ENCODE measurements at places on chromosomes 1 and 21.

DNA sequence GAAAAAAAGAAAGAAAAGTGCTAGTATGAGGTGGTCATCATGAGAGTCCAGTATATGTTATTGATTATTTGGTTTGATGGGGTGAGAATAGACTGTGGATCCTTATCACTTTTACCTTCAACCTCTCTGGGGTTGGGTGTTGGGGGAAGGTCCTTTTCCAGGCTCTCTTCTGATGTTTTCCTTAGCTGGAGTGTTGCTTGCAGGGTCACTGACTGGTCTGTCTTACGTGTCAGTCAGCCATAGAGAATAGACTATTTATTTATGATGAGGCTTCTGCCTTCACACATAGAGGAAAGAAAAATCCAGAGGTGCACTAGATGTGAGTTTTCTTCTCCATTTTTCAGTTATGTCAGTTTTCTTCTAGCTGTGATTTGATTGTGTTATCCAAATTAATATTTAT is 36.5 kb downstream of the MAP3K21 start:
- no peak for DNase-seq

DNA sequence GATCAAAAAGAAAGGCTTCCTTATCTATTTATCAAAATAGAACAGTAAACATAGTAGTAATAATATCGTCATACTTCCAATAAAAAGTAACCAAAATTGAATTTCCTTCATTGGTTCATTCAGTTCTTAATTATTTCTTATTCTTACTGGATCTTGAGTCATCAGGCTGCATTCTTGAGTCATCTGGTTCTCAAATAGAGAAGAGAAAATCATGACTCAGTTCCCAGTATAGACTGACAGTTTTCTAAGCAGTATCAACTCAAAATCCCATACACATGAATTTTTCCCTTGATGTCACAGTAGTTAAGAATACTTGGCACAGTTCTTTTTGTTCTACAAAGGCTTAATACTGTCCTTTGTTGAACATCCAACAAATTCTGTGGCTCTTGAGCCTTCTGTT is 626.9 kb upstream of the ADGRL4 start:
- DNase-seq = no peak

DNA sequence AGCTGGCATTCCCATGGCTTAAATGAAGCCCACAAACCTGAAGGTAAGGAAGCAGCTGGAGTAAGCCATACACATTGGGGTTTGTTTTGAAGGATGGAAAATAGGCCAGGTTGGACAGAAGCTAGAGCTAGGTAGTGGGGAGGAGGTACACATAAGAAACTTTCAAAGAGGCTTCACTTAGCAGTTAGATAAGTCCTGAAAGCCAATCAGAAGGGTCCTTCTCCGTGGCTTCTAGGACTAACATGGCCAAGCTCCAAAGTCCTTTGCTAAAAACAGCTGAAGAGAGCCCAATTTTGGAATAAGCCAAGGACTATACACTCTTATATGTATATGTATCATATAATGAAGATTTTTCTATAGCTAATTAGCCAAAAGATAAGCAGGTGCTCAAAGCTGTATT is 1.8 kb downstream of the EYA3 start:
- no peak for DNase-seq

DNA sequence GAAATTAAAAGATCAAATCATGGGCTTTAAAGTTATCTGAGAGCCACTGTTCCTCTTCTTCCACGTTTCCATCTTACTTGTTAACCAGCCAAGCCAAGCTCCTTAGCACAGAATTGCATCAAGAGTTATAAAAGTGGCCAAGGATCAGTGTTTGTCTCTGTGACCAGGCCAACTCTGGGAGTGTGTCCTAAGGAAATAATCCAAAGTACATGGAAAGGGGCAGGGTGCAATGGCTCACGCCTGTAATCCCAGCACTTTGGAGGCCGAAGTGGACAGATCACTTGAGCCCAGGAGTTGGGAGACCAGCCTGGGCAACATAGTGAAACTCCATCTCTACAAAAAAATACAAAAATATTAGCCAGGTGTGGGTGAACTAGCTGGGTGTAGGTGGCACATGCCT is 10.0 kb upstream of the MPZL1 start:
- DNase-seq = no peak

DNA sequence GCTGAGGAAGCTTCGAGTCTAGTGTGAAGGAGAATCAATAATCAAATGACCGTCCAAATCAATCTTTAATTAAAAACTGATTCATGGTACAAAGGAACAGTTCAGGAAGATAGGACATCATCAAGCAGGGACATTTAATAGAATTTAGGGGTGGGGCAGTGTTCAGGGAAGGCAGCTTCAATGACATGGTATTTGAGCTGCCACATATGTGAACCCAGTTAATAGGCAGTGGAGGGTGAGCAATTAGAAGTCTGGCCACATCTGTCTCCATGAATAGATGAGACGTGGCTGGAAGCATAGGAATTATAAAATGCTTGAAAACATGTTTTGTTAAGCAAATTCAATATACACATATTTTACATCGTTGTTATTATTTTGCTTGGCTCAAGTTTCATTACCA is 362.7 kb downstream of the PRDM2 start:
- no peak for DNase-seq

- DNase-seq = no peak
Observed at GRCh38 chr1:235063068-235063765, 65.4 kb downstream of the TOMM20 start.

DNA sequence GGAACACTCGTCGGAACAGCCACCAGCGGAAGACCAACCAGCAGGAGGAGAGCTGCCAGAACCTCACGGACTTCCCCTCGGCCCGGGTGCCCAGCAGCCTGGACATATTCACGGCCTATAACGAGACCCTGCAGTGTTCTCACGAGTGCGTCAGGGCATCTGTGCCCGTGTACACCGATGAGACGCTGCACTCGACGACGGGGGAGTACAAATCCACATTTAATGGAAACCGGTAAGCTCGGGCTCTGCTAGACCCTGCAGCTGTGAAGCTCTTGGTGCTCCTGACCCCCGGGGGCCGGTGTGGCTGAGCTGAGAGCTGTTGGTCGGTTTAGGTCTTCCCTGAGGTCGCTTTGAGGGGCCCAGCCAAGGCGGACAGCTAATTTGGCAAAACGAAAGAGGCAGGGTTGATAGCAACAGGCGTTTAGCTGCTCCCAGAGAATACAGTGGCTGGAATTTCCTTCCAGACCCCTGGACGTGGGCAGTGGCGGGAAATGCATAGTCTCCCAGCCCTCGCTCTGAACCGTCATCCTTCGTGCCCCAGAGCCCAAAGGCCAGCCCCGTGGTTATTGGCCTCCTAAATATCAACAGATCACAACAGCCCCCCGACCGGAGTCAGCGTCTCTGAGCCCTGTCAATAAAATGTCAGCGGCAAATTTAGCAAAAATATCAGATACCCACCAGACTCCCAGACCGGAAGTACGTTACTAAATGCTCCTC is 118.0 kb downstream of the AJAP1 start:
- DNase-seq = no peak

DNA sequence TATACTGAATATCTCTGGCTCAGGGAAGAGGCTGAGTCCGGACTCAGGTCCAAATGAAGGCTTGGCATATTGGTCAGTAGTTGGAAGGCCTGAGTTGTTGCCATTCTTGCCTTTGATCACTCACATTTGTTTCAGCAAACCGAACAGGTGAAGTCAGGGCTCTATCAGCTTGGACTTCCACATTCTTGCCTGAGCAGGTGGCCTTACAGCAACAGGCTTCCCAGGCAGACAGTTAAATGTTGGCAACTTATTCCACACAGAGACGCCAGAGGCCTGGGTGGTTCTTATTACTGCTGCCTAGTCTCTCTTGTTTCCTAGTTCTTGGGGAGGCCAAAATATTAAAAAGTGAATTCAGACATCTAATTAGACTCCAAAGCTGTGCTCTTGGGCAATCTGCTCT is 36.6 kb downstream of the XCL2 start:
- DNase-seq = no peak

DNA sequence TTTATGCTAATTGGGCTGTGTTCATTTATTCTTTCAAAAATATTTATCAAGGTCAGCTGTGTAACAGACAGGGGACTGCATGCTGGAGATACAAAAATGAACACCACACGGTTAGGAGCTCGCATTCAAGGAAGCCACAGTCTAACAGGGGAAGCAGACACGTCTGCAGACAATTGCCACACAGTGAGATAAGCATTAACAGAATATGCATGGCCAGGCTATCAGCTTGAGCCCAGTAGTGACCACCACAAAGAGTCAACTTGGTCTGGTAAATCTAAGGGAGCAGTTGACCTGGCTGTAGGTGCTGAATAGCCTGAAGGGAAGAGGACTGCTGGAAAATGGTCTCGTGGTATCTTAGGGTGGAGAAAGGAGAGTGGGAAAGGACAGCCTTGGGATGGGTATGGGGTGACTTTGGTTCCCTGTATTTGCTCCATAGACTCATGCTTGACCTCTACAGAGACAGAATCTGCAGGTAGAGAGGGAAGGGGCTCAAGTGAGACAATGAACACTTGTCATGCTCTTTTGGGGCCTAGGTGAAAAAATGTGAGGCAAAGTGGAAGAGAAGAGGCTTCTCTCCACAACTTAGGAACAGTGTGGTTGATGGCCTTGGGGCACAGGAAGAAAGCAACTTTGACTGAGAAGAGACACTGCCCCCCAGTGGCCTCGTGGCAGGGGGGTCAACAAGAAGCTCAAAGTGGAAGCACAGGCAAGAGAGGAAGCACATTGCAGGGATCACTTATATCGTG is 7.6 kb upstream of the NPL start:
- DNase-seq = peak; percentile 48

DNA sequence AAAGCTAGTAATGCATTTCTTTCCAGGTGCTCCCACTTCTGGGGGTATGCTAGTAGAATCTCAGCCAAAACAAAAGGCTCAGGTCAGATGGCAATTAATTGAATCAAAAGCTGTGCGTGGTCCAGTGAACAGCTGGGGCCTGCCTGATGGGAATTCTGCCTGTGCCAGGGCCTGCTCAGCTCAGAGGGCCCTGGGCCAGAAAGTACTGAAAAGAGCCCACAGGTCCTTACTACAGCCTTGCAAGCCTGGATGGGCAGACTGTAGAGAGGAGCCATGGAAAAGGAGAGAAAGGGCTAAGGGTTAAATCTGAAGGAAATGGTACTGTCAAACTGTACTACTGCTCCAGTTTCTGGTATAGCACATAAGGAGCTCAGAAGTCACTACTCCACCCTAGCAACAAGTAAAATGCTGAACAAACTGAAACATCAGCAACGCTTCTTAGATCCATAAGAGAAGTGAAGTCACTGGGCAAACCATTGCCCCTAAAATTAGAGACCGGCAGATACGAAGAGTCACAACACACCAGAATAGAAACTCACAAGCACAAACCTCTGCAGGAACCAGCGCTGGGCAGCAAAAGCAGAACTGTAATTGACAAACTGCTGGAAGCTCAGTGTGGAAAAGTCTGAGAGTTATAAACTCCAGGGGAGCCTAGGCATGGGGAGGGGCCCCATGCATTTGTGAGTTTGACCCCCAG is 121.1 kb upstream of the SYT6 start:
- no peak for DNase-seq

DNA sequence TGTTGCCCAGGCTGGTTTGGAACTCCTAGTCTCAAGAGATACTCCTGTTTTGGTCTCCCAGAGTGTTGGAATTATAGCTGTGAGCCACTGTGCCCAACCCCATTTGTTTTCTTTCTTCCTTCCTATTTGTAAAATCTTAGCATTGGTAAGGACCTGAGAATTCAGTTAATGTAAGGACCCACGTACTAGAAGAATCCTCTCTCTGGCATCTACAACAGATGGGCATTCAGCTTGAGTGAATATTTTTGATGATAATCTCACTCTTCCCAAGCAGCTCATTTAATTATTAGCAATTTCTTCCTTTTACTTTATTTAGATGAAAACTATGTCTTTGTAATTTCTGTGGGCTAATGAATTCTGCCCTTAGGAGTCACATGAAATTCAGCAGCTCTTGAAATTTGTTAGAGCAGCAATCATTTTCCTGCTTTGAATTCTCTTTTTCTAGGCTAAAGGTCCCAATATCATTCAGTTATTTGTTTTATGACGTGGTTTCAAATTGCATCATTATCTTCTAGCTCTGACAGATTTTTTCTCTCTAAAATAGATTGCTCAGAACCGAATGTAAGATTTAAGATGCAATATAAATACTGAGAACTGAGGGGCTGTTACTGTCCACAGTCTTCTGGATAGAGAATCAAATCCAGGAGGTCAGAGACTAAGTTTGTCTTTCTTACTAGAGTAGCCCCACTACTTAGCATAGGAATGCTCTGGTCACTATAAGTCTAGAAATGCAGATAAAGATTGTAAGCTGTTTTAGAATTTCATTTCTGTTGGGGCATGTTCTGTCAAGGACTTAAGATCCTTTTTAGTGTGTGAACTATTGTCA is 59.4 kb downstream of the EPB41 start:
- no peak for DNase-seq

GRCh38 chr1:105608713-105609112 is 1447.8 kb upstream of the PRMT6 start:
- DNase-seq = no peak

DNA sequence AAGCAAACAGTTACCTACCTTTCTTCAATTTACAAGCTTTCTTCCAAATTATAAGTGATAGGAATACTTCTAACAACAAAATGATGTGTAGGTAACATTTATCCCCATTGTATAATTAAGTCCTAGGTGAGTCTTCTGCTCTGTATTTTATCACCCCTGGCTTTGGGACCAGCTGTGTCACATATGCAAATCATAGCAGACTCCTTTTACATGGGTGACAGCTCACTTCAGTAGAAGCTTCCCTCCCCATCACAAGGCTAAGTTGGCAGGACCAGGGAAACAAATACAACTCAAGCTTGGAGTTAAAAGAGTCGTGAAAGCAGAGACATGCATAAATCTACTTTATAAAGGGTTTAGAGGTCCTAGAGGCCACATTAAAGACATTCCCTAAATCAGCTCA is 121.1 kb upstream of the RUNX1 start:
- no peak for DNase-seq

- no peak for DNase-seq
Observed at GRCh38 chr1:44798481-44799365, 1.5 kb upstream of the PLK3 start.

DNA sequence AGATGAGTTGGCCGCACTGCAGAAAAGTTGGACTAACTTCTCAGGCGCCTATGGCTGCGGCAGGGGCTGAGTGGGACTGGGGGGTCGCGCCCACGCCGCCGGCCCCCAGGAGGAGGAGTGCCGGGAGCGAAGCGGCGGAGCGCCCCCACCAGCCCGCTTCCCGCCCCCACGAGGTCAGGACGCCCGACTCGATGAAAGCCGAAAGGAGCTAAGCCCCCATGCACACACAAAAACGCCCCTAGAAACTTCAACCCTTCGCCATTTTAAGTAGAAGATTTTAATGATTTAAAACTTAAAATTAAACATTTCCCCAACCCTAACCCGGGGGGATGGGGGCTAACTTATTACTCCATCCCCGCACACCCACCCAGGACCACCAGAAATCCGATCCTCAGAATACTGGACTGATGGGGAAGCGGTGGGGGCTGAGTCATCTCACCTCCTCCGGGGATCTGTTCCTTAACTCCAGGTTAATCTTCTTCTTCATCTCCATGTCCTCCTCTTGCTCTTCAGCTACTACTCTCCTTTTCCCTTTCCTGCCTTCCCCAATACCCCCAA is 539 bp downstream of the ANP32E start:
- DNase-seq = peak; percentile 9

GRCh38 chr1:45365051-45365450 is 24.8 kb upstream of the MUTYH start:
- DNase-seq = no peak

Measured in activated CD8-positive, alpha-beta memory T cell treated with anti-CD3 and anti-CD28 coated beads for 1 hour (primary cell).